ENCODE measurements at places on chromosomes 4 and X.

- DNase-seq: peak; percentile 13
These were observed 90.4 kb upstream of the VCX3B start for GRCh38 chrX:8374041-8374825.

DNA sequence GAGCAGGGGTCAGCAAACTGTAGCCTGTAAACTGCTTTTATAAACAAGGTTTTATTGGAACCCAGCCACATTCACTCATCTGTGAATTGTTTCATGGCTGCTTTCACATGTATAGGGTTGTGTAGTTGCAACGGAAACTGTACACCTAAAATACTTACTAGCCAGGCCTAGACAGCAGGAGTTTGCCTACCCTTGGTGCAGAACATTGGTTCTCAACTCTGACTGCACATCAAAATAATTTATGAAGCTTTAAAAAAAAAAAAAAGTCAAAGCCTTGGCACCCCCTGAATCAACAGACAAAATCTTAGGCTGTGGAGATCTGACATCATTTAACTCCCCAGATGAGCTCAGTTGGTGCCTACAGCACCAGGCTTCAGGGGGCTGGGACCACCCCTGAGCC, 27.8 kb downstream of the ADGRA3 start:
- DNase-seq: no peak

GRCh38 chrX:39907964-39908661, 189.6 kb downstream of the BCOR start:
- peak; percentile 98 for DNase-seq

DNA sequence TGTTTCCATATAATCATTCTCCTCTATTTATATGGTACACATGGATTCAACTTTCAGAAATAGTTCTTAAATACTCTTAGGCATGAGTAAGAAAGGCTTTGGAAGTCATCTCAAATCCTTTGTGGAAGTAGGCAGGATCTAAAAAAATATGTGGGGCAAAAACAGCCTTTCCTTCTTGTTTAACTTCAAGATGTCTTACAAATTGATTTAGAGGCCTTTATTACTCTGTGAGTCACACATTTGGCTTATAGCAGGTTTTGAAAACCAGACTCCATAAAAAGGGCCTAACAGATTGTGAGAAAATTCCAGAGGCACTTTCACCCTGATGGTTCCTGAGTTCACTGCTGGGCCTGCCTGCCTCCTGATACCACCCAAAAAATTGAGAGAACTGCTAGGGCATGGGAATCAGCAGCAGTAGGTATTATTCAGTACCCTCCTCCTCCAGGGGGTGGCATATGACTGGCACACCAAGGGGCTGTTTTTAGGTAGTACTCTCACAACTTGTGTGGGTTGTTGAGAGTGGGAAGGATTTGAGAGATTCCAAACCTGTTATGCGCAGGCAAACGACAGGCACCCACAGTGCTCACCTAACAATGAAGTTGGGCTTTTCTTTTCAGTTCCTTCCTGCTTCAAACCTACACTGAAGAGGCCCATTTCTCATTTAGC, 162.7 kb upstream of the MBNL3 start:
- peak; percentile 53 for DNase-seq

GRCh38 chr4:107801766-107802211, 22.9 kb upstream of the SGMS2 start:
- DNase-seq: peak; percentile 64

DNA sequence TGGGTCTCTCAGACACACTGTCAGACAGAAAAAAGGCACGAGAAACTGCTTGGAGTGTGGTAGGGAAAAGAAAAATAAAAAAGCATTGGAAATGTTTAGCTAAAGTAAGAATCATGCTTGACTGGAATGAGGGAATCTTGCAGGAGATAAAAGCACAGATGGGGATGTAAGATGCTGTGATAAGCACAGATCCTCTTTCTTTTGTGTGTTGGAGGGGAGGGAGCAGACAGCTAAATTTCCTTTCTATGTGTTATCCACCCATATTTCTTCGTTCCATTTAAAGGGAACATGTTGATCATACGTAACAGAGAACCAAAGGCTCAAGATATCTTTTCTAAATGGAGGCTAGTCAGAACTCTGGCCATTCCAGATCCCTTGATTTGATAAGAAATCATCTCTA, 614.0 kb upstream of the LCORL start:
- DNase-seq: no peak

DNA sequence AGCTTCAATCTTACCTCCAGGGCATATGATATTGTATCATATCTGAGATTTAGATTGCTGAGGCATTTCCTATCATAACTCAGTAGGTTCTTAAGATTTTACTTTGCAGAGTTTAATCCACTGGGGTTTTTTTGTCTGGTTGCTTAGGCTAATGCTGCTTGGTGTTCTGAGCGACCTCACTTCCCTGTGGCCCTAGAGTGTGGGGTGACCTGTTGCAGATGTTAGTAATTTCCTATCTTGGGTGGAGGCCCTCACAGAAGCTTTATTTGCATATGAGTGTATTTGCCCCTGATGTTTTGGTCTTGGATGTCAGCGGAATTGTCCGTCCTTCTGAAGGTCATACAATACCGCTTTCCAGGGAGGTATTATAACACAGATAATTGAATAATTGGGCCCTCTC, 137.1 kb downstream of the NDST3 start:
- DNase-seq: no peak

DNA sequence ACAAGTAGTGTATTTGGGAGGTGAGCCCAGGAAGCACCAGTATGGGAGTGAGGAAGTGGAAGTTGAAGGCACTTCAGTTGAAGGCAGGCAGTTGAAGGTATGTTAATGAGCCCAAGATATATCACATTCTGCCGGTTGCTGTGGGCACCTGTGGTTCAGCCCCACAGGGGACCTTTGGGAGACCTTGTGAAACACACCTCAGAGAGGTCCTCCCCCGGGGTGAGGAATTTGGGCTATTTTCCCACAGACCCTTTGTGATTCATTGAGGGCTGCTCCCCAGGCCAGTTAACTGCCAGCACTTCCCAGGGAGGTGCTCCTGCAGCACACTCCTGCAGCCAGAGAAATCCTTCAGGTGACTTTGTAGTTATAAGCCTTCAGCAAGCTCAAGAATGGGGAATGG, 45.9 kb downstream of the PTCHD1 start:
- DNase-seq: no peak

GRCh38 chr4:108166441-108167315, 2.1 kb downstream of the LEF1 start:
- DNase-seq: peak; percentile 26

GRCh38 chrX:115952417-115953092, 218.0 kb upstream of the AGTR2 start:
- no peak for DNase-seq

DNA sequence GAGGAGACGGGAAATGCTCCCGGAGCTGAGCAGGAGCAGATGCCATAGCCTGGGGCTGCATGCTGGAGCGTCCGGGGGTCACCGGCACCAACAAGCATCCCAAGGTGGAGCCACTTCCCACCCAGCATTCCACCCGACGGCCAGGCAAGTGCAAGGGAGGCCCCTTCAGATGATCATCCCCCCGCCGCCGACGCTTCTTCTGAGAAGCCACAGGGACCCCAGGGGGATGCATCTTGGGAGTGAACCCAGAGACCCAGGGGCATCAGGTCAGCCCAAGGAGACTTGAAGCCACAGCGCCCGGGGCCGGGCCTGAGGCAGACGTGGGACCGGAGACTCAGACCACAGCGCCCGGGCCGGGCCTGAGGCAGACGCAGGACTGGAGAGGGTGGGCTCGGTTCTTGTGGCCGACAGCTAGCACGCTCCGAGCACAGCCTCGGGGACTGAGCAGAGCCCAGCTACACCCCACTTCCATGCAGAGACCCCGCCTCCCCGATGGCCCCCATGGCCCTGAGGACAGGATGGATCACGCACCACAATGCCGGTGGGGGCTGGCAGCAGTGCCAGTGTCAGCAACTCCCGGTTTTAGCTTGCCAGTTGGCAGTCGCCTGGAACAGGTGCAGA, 33.0 kb upstream of the CPLX1 start:
- no peak for DNase-seq

- peak; percentile 21 for DNase-seq
These were observed 30.1 kb downstream of the TEX13A start for GRCh38 chrX:105190252-105190853.

All from fibroblast of skin of back (primary cell).